Sigmoid colon (tissue), 7 donors: ENCODE measurements at places on chromosomes 13 and 19. TPM values are rescaled to one million over a fixed set of nuclear protein-coding genes. Genes with fewer than 3 reads are reported as not detected.

GRCh38 chr13:52921194-52921593, 72.8 kb upstream of the PCDH8 start:
- no peak for DNase-seq

DNA sequence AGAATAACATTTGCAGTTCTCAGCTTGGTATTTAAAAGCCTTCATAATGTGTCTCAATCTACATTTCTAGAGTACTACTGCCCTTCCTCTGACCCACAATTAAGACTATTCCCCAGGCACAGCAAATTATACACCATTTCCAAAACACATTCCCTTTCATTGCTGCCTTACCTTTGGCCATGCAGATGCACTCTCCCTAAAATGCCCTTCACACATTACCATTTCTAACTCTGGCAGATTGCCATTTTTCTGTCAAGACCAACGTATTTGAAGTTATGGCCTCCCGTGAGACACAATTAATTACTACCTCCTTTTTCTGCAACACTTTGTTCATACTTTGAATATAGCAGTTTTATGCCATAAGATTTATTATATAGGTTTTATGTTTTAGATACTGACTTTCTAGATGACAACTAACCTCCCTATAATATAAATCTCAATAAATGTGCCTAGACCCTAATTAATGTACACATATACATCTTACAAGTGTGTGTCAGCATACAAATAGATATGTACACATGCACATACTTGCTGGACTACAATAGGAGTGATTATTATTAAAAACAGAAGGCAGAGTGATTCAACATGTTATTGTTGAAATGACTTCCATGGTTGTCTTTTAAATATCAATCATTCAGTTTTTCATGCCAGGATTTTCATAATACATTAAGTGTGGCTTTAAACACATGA, 2902.5 kb downstream of the PCDH9 start:
- no peak for DNase-seq

- no peak for DNase-seq
These were observed 43.2 kb downstream of the N4BP2L2 start for GRCh38 chr13:32495429-32495828.

DNA sequence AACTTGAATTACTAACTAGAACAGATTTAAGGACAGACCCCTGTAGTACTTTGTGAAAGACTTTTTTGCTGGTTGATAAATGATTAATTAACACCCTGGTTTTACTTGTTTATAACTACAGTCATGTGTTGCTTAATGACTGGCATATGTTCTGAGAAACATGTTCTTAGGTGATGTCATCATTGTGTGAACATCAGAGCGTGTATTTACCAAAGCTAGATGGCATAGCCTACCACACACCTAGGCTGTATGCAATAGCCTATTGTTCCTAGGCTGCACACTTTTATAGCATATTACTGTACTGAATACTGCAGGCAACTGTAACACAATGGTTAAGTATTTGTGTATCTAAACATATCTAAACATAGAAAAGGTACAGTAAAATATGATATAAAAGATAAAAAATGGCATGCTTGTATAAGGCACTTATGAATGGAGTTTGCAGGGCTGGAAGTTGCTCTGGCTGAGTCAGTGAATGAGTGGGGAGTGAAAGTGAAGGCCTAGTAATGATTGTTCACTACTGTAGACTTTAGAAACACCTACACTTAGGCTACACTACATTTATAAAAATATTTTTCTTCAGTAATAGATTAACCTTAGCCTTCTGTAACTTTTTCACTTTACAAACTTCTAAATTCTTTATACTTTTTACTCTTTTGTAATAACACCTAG, 260.3 kb downstream of the KCNRG start:
- no peak for DNase-seq

The NTN5 gene
- total RNA-seq: 0.49 TPM
